NCI-H2081 treated with DMSO at 0.1 percent for 48 hours (cell line): ENCODE measurements at places on chromosomes 13 and 19.

DNA sequence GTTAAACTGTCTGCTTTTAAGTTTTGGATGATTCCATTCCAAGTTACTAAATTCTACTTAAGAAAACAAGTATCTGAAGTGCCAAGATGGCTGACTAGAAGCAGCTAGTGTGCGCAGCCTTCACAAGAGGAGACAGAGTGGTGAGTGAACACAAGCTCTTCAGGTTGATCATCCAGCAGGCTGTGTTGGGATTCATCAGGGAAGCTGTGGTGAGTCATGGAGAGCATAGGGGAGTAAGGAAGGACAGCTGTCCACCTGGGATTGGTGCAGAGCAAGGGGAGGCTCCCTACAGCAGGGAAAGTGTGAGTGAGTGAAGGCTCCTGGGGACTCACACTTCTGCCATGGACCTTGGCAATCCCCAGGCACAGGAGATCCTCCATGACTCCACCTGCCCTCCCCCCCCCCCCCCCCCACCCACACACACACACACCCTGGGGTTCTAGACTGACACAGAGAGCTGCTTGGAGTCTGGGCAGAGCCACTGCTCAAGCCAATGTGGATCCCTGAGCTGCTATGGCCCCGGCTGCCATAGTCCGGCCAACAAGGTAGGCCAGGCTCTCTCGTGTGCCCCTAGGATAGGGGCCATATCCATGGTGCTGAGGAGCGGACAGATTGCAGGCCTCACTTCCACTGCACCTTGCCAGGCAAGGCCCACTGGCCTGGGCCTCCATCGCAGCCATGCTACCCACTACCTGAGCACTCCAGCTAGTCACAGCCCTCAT, 23.5 kb downstream of the SLC25A15 start:
- DNase-seq: no peak

GRCh38 chr13:30371649-30372265, 50.5 kb upstream of the UBE2L5 start:
- DNase-seq: no peak

GRCh38 chr13:113293686-113294085, 3.4 kb upstream of the LAMP1 start:
- DNase-seq: no peak

GRCh38 chr13:51793570-51794271, 10.2 kb downstream of the DHRS12 start:
- DNase-seq: no peak

DNA sequence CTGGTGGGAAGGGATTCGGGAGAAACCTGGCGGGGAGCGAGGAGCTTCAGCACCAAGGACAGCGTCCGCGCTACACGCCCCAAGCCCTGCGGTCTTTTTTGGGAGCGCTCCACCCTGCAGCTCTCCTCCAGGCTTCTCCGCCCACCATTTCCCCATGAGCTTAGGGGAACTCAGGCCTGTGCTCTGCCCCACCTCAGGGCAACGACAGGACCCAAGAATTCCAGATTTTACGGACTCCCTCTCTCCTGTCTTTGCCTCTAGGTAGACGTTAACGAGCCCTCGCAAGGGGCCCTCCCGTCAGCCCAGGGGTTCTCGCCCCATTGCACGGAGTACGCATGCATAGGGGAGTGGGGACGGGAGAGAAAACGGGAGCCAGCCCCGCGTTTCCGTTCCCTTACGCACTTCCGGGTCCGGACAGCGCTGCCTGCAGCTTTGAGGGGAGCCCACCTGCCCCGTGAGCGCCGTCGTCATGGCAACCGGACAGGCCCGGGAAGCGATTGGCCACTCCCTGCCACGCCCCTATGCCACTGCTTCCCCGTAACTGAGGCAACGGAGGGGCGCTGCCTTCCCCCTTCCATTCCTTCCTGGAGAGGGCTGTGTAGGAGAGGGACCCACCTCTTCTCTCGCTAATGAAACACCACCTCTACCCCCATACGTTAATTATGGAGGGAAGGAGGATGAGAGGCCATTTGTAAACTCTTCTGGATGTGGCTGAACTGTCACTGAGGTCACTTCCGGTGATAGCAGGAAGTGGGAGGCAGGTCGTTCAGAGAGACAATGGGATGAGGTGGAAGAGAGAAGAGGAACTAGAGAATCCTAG, 20.8 kb downstream of the NOVA2 start:
- DNase-seq: no peak

- DNase-seq: no peak
These were observed 184.1 kb downstream of the PCDH17 start for GRCh38 chr13:57815600-57815999.

DNA sequence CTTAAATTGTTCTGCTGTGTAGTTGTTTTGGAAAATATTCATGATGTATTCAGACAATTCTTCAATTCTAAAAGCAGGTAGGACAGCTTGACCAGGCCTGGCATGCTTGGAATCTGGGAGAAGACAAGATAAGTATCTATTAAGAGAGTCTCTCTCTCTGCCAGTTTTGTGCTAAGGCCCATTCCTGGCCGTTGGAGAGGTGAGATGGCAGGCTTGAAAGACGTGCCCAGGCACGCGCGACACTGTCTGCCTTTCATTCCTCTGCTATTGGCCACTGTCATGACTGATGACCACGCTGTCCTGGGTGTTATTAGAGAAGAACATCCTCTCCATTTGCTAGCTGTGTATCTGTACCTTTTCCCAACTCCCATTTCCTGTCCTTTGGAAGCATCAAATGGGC, 90.3 kb downstream of the LHFPL6 start:
- no peak for DNase-seq

GRCh38 chr13:50126993-50127725, 111.9 kb downstream of the KCNRG start:
- no peak for DNase-seq

- DNase-seq: no peak
These were observed 63.1 kb downstream of the ATP11A start for GRCh38 chr13:112752711-112753541.

GRCh38 chr13:91661692-91662490, 263.5 kb downstream of the GPC5 start:
- no peak for DNase-seq

GRCh38 chr13:99237981-99238662, 20.1 kb downstream of the GPR18 start:
- DNase-seq: no peak

DNA sequence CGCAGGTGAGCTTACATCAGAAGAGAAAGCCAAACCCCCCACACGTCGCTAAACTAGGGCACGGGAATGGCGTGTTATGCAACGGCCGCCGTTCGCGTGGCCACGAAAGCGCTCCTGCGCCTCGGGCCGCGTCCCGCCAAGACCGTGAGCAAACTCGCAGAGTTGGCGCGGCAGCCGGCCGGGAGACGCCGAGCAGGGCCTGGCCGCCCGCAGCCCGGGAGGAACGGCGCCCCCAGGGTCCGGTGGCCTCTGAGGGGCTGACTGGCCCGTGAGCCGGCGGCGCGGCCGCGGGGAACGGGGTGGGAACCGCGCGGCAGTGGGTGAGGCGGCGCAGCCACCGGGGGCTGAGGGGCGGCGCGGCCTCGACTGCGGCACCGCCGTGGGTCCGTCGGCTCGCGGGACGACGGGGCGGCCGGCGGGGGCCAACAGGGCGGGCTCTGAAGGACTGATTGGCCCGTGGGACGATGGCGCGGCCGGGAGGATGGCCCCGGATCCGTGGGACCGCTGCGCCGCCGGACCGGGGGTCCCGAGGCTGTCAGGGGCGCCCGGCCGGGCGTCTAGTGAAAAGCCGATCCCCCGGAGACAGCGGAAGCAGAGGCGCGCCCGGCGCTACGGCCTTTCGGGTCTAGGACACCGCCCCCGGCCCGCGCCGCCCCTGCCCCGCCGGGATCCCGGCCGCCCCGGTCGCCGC, 903 bp downstream of the LATS2 start:
- DNase-seq: no peak
